ENCODE measurements at places on chromosomes 6 and 20. TPM values are rescaled to one million over a fixed set of nuclear protein-coding genes. Genes with fewer than 3 reads are reported as not detected.

GRCh38 chr20:53735536-53736050 lies 142.0 kb upstream of the ZNF217 start:
- DNase-seq: no peak
- H3K36me3 ChIP-seq: no peaks in the 10 kb centered on the region
- H3K27ac ChIP-seq: peak overlapping the region; percentile 44
- no peak overlapping the region for H3K4me3 ChIP-seq
- H3K4me1 ChIP-seq: peaks cover 43% of the 10 kb centered on the region
- H3K27me3 ChIP-seq: no peaks in the 10 kb centered on the region

GRCh38 chr6:136736281-136736960 lies 55.9 kb downstream of the MAP3K5 start:
- no peak for DNase-seq
- no peaks in the 10 kb centered on the region for H3K36me3 ChIP-seq
- no peak overlapping the region for H3K4me3 ChIP-seq

DNA sequence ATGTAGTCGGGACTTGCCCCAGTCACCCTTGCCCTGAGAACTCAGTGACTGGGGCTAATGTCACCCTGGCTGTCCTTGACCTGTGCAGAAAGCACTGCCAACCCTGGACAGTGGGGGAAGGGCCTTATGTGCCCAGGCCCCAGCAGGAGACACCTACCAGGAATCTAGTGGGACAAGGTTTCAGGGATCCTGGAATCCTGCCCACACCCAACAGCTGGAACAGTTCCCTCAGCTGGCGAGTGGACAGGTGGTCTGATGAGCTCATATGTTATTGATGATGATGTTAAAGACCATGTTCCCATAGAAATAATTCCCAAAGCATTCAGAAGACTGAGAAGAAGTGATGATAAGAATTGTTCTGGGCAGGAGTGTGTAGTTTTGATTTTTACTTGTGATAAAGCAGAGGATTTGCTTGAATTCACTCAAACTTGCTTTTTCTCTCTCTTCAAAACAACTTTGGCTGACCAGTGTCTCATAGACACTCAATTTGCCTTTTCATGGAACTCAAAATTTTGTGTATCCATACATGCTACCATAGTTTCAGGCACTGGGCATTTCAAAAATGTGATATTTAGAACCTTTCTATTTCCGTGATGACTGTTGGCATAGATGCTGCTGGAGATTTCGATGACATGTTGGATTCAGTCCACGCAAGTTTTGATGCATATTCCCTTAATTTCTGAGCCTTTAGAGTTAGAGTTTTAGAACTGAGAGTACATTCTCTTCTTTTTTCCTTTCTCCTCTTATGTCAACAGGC lies 79.3 kb downstream of the SLC22A3 start:
- H3K4me3 ChIP-seq: no peak overlapping the region
- no peak for DNase-seq
- no peaks in the 10 kb centered on the region for H3K36me3 ChIP-seq
- H3K4me1 ChIP-seq: peaks cover 10% of the 10 kb centered on the region

DNA sequence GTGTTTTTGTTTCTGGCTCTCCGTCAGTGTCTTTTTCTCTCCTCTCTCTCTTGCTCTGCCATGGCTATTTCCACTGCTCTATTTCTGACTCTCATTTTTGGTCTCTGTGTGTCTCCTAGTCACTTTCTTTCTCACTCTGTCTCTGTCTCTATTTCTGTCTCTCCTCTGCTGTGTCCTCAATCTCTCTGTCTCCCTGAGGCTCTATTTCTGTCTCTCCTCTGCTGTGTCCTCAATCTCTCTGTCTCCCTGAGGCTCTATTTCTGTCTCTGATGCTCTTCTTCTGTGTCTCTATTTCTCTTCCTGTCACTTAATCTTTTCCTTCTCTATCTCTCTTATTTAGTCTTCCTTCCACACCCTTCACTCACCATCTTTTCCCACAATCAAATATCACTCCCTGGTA lies 8.4 kb downstream of the PRSS16 start:
- DNase-seq: no peak
- H3K27me3 ChIP-seq: peaks cover 79% of the 10 kb centered on the region
- no peaks in the 10 kb centered on the region for H3K36me3 ChIP-seq
- no peak overlapping the region for H3K4me3 ChIP-seq
- H3K4me1 ChIP-seq: peaks cover 12% of the 10 kb centered on the region

DNA sequence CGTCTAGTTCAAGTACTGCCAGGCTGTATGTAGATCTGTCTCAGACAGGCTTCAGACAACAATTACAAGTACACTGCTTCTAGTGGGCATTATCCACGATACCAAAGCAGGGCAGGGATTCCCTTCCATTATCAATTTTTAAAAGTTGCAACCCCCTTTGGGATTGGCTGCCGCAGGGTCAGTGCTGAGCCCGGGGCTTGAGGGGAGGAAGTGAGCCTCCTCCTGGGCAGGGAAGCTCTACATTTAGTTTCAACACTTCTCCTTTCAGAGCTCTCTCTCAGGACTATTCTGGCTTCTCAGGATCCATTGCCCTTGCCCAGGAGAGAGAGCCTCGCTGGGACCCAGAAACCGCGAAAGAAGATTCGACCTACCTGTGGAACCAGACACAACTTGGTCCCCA lies 1.5 kb downstream of the HTR1B start:
- H3K36me3 ChIP-seq: no peaks in the 10 kb centered on the region
- peaks cover 23% of the 10 kb centered on the region for H3K4me1 ChIP-seq
- H3K4me3 ChIP-seq: no peak overlapping the region
- peaks cover 63% of the 10 kb centered on the region for H3K27me3 ChIP-seq
- H3K27ac ChIP-seq: no peak overlapping the region
- no peak for DNase-seq

- no peak overlapping the region for H3K4me3 ChIP-seq
- peaks cover 8% of the 10 kb centered on the region for H3K4me1 ChIP-seq
- H3K27ac ChIP-seq: no peak overlapping the region
- DNase-seq: no peak
Observed at GRCh38 chr6:131946404-131946991, 4.7 kb downstream of the CCN2 start.

DNA sequence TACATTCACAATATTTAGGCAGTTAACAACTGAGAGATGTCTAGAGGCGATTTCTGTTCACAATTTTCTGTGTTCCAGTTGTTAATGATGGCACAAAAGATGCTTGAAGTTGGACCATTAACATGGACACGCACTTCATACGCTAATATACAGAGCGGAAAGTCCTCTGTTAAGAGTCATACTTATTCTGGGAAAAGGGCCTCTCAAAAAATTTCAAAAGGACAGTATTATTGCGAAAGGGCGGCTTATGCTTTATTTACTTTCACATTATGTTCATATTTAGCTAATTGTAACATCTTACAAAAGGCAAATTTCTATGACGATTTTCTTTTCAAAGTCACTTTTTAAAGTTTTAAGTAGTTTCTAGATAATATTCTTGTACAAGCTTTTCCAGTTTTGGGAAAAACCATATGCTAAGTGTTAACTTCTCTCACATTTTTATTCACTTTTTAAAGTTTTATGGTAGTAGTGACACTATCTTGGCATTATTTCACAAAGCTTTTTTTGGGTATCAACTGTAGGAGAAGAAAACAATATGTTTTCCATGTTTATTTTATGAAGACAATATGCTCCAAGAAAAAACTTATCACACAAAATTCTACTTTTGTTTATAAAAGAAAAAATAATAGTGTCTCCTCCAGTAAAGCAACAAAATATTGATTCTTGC lies 62.3 kb downstream of the MAP7 start:
- H3K36me3 ChIP-seq: no peaks in the 10 kb centered on the region
- H3K27me3 ChIP-seq: no peaks in the 10 kb centered on the region
- H3K27ac ChIP-seq: no peak overlapping the region
- no peak for DNase-seq

GRCh38 chr6:13300643-13301590 lies 27.4 kb downstream of the TBC1D7 start:
- H3K4me1 ChIP-seq: peaks cover 29% of the 10 kb centered on the region
- no peaks in the 10 kb centered on the region for H3K27me3 ChIP-seq
- peaks cover 35% of the 10 kb centered on the region for H3K36me3 ChIP-seq
- no peak overlapping the region for H3K4me3 ChIP-seq

GRCh38 chr6:13989496-13990144 lies 64.9 kb downstream of the RNF182 start:
- H3K27ac ChIP-seq: no peak overlapping the region
- no peak overlapping the region for H3K4me3 ChIP-seq

- no peaks in the 10 kb centered on the region for H3K4me1 ChIP-seq
- H3K4me3 ChIP-seq: no peak overlapping the region
- DNase-seq: no peak
Observed at GRCh38 chr6:131937226-131937625, 13.9 kb downstream of the CCN2 start.

DNA sequence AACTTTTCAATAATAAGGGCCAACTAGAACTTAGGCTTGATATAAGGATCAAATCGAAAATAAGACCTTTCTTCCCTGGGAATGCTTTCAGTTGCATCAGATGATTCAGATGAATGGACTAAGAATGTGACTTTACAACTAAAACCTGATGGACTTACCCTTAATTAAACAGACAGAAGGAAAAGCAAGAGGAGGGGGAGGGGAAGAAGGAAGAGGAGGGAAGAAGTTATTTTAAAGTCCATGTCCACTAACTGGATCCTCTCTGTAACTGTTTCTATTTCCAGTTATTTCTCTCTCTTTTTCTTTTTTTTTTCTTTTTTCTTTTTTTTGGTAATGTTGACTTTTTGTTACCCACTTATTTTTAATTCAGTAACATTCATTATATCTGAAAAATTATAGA lies 486.0 kb downstream of the MAFB start:
- no peak overlapping the region for H3K4me3 ChIP-seq
- H3K36me3 ChIP-seq: no peaks in the 10 kb centered on the region
- peaks cover 9% of the 10 kb centered on the region for H3K27me3 ChIP-seq
- H3K27ac ChIP-seq: no peak overlapping the region
- DNase-seq: no peak

- no peak overlapping the region for H3K4me3 ChIP-seq
- H3K27ac ChIP-seq: no peak overlapping the region
- no peaks in the 10 kb centered on the region for H3K4me1 ChIP-seq
- H3K36me3 ChIP-seq: no peaks in the 10 kb centered on the region
Observed at GRCh38 chr6:155708100-155708499, 252.5 kb upstream of the NOX3 start.

- peaks cover 10% of the 10 kb centered on the region for H3K27me3 ChIP-seq
- no peak overlapping the region for H3K4me3 ChIP-seq
- H3K27ac ChIP-seq: no peak overlapping the region
- peaks cover 3% of the 10 kb centered on the region for H3K4me1 ChIP-seq
- no peak for DNase-seq
Observed at GRCh38 chr6:16124198-16125180, 4.4 kb upstream of the MYLIP start.

GRCh38 chr6:130138909-130139242 lies 83.9 kb downstream of the SAMD3 start:
- peak overlapping the region; percentile 84 for H3K27ac ChIP-seq
- peaks cover 11% of the 10 kb centered on the region for H3K36me3 ChIP-seq
- H3K27me3 ChIP-seq: no peaks in the 10 kb centered on the region
- peaks cover 51% of the 10 kb centered on the region for H3K4me1 ChIP-seq

- H3K36me3 ChIP-seq: no peaks in the 10 kb centered on the region
- no peak overlapping the region for H3K27ac ChIP-seq
- no peak for DNase-seq
Observed at GRCh38 chr6:11580686-11581405, 43.3 kb downstream of the TMEM170B start.

DNA sequence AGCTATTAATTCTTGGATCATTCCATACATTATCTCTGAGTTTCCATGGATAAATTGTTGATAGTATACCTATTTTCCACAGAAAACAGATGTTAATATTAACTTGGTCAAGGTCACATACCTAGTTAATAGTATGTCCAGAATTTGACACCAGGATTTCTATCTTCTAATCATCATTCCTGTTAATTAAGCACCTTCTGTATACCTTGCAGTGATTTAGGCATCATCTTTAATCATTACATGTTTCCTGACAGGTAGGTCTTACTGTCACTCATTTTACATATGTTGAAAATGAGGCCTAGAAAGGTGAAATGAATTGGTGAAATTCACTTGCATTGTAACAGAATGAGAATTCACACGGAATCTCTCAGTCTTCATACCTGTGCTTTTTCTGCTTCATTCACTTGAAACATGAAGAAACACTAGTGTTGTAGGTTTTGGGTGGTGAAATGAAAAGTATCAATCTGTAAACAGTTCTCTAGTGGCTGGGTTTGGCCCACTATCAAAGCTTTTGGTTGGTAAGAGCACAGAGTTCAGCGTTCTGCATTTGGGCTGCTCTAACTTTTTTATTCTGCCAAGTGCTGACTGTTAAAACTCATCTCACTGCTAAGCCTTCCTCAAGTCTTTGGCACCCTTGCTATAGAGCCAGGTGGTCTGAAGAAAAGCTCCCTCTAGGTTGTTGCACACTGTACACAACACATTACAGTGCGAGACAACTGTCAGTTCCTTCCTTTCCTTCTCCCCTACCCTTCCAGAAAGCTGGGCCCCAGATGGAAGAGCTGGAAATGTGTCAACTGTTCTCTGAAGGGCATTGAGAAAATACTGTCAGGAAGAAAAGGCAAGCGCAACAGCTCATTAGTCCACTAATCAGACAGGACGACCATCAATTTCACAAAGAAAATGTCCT lies 57.8 kb upstream of the C20orf144 start:
- H3K36me3 ChIP-seq: peaks cover 7% of the 10 kb centered on the region
- H3K27me3 ChIP-seq: no peaks in the 10 kb centered on the region
- DNase-seq: no peak
- peaks cover 18% of the 10 kb centered on the region for H3K4me1 ChIP-seq
- H3K4me3 ChIP-seq: no peak overlapping the region

- no peaks in the 10 kb centered on the region for H3K27me3 ChIP-seq
- no peaks in the 10 kb centered on the region for H3K36me3 ChIP-seq
- H3K4me3 ChIP-seq: no peak overlapping the region
- H3K4me1 ChIP-seq: no peaks in the 10 kb centered on the region
Observed at GRCh38 chr6:54903884-54904283, 57.3 kb downstream of the FAM83B start.

GRCh38 chr20:47318027-47318585 lies 38.4 kb downstream of the ZMYND8 start:
- H3K36me3 ChIP-seq: peaks cover 2% of the 10 kb centered on the region
- no peaks in the 10 kb centered on the region for H3K27me3 ChIP-seq

DNA sequence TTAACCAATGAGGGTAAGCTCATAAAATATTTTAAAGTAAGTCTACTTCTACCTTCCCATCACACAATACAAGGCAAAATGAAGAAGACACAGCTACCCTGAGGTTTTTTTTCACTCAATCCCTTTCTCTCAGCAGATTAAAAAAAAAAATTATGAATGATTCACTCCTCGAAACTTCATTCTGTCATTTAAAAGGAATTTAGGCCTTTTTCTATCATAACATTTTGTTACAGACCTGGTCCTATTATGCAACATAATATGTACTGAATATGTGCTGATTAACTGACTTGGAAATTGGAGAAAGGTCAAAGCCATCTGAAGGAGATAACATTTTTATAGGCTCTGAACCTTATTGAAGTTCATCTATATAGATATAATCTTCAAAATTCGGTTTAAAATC lies 45.5 kb downstream of the PRL start:
- H3K27ac ChIP-seq: no peak overlapping the region
- no peaks in the 10 kb centered on the region for H3K27me3 ChIP-seq
- no peaks in the 10 kb centered on the region for H3K4me1 ChIP-seq
- no peak overlapping the region for H3K4me3 ChIP-seq
- H3K36me3 ChIP-seq: no peaks in the 10 kb centered on the region

TTK gene
- 45.9 TPM for total RNA-seq

SIRPA gene
- 0.12 TPM for total RNA-seq

TNXB gene
- 2.9 TPM for total RNA-seq

TREM1 gene
- 4.5 TPM for total RNA-seq

AIF1 gene
- total RNA-seq: 129 TPM

TULP4 gene
- 17.4 TPM for total RNA-seq

DEFB124 gene
- total RNA-seq: not detected

OR2J3 gene
- total RNA-seq: not detected

HAO1 gene
- total RNA-seq: not detected

PTCHD4 gene
- total RNA-seq: not detected

SNAI1 gene
- not detected for total RNA-seq

TRIM39 gene
- total RNA-seq: 14.5 TPM

BACH2 gene
- total RNA-seq: 75.1 TPM

PLEKHG1 gene
- 11.1 TPM for total RNA-seq

CARMIL1 gene
- 3.9 TPM for total RNA-seq

KIF25 gene
- not detected for total RNA-seq
